Activated T-cell treated with anti-CD3 and anti-CD28 coated beads for 24 hours (primary cell): ENCODE measurements at places on chromosomes 3 and 15.

- no peak for DNase-seq
Measured at GRCh38 chr3:184523825-184524615, 37.6 kb upstream of the EPHB3 start.

DNA sequence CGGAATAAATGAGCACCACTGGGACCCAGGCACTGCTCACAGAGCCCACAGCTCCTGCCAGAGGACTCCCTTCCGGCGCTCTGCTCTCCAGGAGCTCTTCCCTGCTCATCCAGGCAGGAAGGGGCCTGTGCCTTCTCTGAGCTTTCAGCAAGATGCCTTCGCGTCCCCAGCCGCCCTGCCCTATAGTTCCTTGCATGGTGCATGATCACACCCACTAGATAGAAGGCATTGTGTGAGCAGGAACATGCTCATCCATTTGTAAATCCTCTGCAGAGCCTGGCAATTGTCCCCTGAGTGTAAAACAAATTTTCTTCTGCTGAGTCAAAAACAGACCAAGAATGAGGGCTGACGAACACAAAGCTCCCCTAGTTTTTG, 181.6 kb downstream of the MEGF11 start:
- no peak for DNase-seq

DNA sequence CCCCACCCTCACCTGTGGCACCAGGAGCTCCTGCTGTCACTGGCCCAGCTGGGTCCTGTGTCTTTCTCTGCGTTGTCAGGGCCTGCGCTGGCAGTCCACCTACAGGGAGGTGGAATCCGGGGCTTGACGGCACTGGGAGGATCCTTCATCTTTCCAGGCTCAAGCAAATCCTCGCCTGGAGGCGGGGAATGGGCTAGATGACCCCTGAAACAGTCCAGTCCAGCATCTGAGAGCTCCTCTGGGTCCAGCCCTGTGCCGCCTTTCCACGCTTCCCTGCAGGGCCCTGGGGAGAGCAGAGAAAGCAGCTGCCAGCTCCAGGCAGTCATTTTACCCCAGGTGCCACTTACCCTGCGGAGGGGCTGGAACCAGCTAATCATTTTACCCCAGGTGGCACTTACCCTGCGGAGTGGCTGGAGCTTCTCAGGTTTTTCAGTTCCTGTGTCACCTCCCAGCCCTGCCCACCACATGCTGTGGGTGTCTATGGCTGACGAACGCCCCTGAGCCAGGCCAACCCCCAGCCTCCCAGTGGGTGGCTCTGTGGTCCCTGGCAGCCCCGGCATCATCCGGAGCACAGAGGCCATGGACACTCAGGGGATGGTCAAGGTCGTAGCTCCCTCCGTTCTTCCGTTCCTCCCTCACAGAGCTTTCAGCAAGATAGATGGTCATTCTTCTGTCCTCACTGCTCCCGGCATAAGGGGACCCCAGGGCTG, 17.9 kb upstream of the ADIPOQ start:
- no peak for DNase-seq

DNA sequence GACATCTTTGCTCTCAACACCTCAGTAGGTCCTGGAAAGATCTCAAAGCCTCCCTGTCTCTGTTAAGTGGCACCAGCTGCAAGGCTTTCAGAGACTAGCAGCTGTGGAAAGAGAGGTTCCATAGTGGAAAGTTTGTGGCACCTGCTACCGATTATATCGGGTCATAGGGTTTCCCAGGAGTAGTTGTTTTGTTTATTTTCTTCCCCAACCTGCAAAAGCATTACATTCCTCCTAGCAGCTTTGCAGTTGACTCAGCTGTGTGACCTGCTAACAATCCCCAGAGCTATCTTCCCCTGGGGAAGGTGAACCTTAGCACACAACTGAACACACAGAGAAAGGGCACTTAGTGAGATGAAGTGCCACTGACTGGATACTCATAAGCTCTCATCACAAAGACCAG, 598.9 kb upstream of the GRM7 start:
- no peak for DNase-seq

DNA sequence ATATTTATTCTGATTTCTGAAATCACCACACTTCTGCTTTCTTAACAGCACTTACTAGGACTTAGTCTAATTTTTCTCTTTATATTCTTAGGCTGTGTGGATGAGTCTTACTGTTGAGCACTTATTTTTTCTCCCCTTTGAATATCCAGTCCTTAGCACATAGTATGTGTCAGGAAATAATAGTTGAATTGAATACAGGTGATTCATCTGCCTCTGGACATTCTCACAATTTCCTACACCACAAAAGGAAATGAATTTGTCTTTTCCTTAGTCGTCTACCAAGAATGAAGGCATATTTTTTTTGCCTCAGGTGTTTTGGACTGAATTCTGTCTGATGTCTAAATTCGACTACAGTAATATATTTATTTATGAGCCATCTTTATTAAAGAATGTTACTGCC, 204.2 kb downstream of the GHSR start:
- no peak for DNase-seq

DNA sequence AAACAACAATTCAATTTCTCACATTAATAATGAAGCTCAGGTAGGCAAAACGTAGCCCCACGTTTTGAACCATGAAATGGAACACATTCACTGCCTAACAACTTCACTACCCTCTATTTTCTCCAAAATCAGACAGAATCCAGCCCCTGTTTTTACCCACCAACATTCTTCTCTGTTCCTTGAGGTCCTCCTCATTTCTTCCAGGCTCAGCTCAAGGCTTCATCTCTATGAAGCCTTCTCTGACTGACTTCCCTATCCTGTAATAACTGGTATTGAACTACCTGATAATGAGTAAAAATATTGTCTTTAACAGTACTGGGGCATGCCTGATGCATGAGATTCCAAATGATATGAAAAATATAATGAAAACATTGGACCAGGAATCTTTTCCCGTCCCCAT, 2.2 kb downstream of the TFRC start:
- no peak for DNase-seq

DNA sequence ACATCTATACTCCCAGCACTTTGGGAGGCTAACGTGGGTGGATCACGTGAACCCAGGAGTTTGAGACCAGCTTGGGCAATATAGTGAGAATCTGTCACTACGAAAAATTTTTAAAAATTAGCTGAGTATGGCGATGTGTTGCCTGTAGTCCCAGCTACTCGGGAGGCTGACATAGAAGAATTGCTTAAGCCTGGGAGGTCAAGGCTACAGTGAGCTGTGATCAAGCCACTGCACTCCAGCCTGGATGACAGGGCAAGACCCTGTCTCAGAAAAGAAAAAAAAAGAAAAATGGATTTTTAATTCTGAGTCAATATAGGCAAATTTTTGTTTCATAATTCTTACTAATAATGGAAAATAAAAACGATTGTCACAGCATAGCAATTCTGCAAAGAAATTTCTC, 13.3 kb downstream of the C3orf49 start:
- DNase-seq, result no peak

- no peak for DNase-seq
Measured at GRCh38 chr15:60762638-60763037, 283.7 kb upstream of the ICE2 start.

GRCh38 chr15:47652328-47652727, 65.0 kb upstream of the SEMA6D start:
- DNase-seq, result no peak

GRCh38 chr15:71757741-71758530, 52.4 kb upstream of the NR2E3 start:
- DNase-seq, result no peak

DNA sequence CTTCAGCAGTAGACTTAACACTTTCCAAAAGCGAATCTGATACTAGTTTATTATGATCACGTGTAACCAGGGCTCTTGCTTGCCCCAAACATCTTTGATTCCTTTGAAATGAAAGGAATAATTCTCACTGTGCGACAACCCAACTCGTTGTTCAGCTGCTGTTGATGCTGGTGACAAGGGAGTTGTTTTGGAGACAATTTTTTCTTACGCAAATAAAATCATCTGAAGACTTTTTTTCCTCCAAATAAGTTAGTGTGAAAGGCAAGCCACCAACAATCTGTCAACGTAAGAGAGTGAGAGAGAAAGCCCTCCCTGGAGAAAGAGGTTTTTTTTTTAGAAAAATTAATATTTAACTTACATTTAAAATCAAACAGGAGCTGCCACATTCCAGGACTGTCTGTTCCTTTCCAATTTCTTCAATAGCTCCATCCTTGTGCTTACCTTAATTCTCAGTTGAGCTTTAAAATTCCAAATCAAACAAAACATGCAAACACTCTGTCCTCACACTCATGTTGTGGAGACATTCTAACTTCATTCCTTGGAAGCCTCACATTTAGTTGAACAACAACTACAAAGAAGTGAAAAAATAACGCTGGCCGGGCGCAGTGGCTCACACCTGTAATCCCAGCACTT, 4.9 kb upstream of the P3H2 start:
- DNase-seq, result no peak

GRCh38 chr3:34212656-34213055, 414.2 kb downstream of the PDCD6IP start:
- no peak for DNase-seq

- no peak for DNase-seq
Measured at GRCh38 chr15:56252386-56252785, 8.7 kb upstream of the RFX7 start.

DNA sequence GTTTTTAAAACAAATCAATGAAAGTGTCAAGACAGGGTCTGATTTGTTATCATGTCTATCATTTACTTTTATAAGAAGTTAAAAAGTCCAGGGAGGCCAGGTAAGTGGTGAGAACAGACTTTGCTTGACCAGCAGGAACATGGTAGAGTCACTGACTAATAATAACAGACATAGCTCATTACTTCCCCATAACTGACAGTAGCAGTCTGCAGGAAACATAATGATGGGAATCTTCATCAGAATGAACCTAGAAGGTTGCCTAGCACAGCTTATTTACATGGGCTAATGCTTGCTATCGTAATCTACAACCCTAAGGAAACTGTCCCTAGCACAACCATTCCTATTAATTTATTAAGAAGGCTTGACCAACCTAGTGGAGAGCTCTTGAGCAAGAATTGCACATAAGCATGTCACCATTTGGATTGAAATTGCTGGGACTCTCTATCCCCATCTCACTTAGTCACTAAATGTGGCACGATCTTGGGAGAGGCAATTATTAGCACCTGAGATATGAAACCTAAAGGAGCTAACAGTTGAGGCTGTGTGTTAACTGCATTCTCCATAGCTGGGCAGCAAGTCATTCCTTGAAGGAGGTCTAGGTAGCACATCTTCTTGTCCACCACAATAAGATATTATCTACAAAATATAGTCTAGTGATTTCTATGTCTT, 139.6 kb upstream of the ZBTB20 start:
- no peak for DNase-seq

DNA sequence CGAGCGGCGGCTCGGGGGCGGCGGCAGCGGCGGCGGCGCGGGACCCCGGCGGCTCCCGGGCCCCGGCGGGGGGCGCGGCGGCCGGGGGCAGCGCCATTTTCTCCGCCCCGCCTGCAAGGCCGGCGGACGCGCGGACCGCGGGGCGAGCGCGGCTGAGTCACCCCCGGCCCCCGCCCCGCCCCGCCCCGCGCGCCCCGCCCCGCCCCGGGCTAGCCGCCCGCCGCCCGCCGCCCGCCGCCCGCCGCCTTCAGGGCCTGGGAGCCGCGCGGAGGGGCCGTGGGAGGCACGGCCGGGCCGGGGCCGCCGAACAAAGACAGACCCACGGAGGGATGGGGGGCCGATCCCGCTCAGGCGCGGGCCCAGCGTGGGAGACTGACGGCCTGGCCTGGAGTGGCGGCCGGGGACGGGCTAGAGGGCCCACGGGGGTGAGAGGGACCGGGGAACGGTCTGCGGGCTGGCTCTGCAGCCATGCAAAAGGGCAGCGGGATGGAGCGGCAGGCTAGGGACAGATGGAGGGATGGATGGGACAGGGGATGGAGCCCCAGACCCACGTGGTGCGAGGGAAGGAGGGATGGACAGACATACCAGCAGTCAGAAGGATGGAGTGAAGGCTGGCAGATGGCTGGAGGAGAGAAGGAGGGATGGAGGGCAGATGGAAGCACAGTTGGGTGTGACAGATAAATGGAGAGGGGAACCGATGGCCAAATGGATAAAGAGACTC, at the start of gene EIF4E3:
Gene EIF4E3 (minus strand): TSS at position 132 of the 721 bp plus-strand sequence. CDS start 35 bp downstream, at position 97.
- no peak for DNase-seq

DNA sequence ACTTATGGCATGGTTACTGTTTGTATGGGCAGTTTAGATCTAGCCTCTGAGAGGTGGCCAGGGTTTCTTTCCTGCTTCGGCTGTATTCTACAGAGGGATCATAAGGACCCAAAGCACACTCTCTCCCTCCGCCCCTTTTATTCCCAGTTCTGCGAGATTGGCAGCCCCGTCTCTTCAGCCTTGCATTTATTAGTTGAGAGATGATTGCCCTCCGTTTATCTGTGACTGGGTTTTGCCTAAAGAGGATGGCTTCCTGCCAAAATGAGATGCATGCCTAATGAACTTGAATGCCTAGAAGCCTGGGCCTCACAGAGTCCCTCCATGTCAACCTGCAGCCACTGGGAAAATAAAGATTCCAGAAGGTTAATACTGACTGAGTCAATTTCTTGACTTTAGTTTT, 97.1 kb upstream of the CHL1 start:
- DNase-seq, result no peak

DNA sequence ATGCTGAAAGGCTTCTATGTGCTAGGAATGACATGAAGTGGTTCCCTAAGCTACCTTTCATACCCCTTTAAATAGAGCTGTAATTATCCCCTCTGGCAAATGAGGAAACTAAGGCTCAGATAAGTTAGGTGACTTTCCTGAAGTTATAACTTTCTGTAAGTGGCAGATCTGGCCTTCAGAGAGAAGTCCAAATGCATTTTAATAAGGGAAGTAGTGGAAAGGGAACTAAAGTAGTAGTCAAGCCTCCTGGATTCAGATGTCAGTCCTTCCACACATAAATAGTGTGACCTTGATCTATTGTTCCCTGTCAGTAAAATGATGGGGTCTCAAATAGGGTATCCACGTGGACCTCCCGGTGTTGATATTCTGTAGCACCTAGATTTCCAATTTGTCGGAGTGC, 277.7 kb downstream of the EDEM1 start:
- no peak for DNase-seq

- DNase-seq, result no peak
Measured at GRCh38 chr3:156655819-156656550, 18.4 kb upstream of the TIPARP start.

- DNase-seq, result no peak
Measured at GRCh38 chr3:70840106-70840870, 527.9 kb upstream of the MDFIC2 start.

DNA sequence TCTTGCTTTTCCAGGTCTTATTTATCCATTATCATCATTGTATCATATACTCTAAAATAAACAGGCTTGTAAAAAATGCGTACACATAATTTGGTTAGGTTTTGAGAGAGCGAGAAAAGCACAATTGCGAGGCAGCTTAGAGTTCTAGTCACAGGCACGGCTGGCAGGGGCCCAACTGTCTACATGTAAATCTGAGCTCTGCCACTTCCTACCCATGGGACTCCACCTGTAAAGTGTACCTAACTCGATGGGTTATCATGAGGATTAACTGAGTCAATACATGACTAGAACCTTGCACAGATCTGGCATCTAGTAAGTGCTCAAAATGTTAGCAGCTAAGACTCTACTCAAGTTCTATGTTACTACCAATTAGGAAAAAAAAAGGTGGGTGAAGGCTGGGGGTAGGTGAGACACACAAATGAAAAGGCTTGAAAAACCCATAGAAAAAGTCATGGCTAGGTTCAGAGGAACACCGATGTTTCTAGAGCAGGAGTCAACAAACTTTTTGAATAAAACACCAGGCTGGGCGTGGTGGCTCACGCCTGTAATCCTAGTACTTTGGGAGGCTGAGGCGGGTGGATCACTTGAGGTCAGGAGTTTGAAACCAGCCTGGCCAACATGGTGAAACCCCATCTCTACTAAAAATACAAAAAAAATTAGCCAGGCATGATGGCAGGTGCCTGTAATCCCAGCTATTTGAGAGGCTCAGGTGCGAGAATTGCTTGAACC, 36.2 kb downstream of the GLB1 start:
- DNase-seq, result no peak
